Aorta (tissue), 5 donors: ENCODE measurements at places on chromosomes 11 and 22. TPM values are rescaled to one million over a fixed set of nuclear protein-coding genes. Genes with fewer than 3 reads are reported as not detected.

The API5 gene
- 64.1 TPM for total RNA-seq

The DYNC2H1 gene
- 13.6 TPM for total RNA-seq

The PGA5 gene
- total RNA-seq, result 1.0 TPM

The DDB1 gene
- 148 TPM for total RNA-seq

The ASPHD2 gene
- 2.6 TPM for total RNA-seq

The MUC2 gene
- total RNA-seq, result 0.06 TPM

The MMP7 gene
- 2.2 TPM for total RNA-seq

The ATP6V1E1 gene
- 93.0 TPM for total RNA-seq

The DLG2 gene
- 19.4 TPM for total RNA-seq

The HOATZ gene
- total RNA-seq, result not detected

The CCND1 gene
- 102 TPM for total RNA-seq

- DNase-seq, result no peak
Measured at GRCh38 chr22:35690001-35690400, 27.7 kb upstream of the APOL5 start.

DNA sequence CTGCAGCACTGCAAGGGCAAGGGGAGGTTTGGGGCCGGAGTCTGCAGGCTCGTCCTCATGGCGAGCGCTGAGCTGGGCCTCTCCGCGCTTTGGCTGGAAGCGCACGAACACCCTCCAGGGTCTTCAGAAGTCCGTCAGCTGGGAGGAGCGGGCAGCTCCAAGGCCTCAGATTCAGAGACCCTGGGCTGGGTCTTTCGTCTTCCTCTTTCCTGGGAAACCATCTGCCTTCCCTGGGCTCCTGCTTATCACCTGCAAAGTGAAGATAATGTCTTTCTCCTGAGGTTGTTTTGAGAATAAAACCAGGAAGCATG, 525.6 kb downstream of the BRD1 start:
- no peak for DNase-seq

GRCh38 chr11:22042081-22042480, 150.8 kb upstream of the ANO5 start:
- no peak for DNase-seq

- DNase-seq, result peak; percentile 93
Measured at GRCh38 chr11:67277231-67277961, 11.1 kb downstream of the GRK2 start.

GRCh38 chr11:120273432-120273831, 33.5 kb downstream of the POU2F3 start:
- no peak for DNase-seq

DNA sequence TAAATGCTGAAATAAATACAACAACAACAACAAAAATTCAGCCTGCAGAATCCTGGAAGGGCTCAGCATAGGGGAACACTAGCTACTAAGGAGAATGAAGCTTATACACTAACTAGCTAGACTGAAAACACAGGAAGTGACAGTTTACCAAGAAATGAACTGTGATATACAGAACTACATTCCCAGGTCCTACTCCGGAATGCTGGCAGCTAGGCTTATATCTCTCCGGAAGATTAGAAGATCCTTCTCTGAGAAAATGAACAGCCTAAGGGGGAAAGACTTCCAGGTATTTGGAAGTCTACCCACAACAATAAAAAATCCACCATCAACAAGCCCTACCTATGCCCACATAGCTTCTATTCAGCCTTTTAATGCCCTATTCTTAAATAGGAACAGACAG, 31.0 kb downstream of the CCDC34 start:
- DNase-seq, result no peak

DNA sequence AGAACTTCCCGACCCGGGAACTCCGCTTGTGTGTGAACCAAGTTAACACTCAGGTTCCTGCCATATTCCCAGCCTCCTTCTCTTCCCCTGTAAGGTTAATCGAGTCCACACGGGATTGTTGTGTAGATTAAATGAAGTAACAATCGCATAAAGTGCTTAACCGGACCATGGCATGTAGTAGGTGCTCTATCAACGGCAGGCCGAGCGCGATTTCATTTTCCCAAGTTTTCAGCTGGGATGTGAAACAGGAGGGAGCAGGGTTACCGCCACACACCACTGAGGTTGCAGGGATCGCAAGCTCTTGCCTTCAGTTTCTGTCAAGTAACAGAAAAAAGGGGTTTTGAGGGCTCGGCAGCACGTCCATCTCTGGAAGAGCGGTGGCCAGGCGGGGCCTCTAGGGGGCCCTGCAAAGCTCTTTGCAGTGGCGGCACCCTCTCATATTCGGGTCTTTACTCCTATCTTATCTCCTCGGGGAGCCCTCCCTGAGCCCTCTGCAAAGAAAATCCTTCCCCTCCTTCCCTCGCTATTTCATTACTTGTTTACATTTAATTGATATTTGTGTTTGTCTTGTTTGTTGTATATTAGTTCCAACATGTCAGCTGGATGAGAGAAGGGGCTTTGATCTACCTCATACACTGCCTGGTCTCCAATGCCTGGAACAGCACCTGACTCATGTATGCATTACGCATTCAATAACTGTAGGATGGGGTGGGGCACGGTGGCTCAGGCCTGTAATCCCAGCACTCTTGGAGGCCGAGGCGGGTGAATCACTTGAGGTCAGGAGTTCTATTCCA, 816 bp upstream of the PLEKHA7 start:
- DNase-seq, result no peak

GRCh38 chr11:70126494-70126893, 48.4 kb downstream of the ANO1 start:
- no peak for DNase-seq

- peak; percentile 75 for DNase-seq
Measured at GRCh38 chr11:118530683-118531596, at the start of gene TMEM25. TMEM25 (plus strand) TSS chr11:118531192; CDS start chr11:118531802, 610 bp downstream.

- peak; percentile 51 for DNase-seq
Measured at GRCh38 chr22:44427611-44428470, 70.2 kb downstream of the RTL6 start.

DNA sequence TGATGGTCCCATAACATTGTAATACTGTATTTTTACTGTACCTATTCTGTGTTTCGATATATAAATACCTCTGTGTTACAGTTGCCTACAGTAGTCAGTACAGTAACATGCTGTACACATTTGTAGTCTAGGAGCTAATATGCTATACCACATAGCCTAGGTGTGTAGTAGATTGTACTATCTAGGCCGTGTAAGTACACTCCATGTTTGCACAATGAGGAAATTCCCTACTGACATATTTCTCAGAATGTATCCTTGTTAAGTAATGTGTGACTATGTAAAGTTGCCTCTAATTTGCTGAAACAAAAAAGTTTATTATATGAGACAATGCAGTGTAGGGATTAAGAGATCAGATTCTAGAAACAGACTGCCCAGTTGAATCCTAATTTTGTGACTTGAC, 21.3 kb downstream of the CAPRIN1 start:
- no peak for DNase-seq

DNA sequence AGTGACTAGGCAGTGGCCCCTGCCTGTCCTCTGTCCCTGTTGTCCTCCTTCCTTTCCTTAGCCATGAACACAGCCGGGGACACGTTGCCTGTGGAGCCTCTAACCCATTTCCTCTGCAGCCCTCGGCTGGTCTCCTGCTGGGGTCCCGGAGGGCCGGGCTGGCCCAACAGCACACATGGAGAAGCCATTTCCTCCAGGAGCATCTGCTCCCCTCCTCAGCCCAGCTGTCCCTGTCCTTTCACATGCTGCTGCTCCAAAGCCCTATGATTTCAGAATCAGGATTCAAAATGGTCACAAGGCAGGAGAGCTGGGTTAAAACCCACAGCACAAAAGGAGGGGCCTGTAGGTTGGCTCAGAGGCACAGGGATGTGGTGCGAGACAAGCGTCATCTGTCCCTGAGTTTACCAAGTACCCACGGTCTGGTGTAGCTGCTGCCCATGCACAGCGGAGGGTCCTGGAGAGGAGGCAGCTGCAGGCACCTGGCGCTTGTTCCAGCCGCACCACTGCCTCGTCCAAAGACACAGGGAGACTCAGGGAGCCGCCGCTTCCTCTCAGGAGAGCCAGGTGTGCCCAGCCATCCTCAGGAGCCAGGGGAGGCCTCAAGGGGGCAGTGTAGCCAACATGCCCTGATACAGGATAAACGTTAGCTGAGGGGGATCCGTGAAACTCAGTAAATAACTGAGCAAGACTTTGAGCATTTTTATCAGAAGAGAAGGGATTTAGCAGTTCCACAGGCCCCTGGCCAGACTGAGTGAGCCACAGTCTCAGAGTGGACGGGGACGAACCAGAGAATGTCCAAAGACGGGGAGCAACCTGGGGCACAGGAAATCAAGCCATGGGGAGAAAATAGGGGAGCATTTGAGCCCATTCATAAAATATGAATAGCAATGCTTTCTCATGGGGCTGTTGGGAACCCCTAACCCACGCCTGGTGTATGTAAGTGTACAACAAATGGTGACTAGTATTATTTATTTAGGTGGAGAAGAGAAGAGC, 3.9 kb upstream of the VSIG10L2 start:
- DNase-seq, result peak; percentile 79

DNA sequence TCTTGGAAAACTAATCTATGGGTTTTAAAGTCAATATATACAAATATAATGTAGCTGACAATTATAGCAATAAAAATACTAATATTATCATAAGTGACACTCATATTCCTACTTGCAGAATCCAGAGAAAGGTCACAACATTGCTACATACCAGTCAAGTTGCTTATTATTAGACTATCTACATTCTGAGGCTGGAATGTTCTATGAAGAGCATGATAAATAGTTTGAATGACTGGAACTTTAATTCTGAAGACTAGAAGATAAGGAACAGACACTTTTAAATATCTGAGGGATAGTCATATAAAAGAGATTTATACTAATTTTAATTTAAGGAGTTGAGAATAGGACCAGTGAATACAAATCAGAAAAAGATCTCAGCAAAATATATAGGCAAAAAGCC, 146.0 kb downstream of the GUCY1A2 start:
- no peak for DNase-seq

DNA sequence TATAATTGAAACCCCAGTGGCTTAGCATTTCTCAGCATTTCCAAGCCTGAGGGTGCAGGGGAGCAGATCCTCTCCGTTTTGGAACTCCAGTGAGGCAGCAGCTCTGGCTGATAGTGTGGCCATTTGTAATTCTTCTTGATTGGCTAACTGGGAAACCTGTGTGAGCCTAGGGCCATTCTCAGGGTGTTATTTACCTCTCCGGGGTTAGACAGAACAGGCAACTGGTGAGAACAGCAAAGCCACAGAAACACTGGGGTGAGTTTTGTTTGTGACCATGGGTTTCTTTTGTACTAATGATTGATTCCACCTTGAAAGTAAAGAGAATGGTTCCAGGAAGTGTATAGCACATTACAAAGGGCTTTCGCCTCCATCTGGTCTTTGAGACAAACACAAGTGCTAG, 2.4 kb upstream of the OR4X2 start:
- DNase-seq, result no peak

DNA sequence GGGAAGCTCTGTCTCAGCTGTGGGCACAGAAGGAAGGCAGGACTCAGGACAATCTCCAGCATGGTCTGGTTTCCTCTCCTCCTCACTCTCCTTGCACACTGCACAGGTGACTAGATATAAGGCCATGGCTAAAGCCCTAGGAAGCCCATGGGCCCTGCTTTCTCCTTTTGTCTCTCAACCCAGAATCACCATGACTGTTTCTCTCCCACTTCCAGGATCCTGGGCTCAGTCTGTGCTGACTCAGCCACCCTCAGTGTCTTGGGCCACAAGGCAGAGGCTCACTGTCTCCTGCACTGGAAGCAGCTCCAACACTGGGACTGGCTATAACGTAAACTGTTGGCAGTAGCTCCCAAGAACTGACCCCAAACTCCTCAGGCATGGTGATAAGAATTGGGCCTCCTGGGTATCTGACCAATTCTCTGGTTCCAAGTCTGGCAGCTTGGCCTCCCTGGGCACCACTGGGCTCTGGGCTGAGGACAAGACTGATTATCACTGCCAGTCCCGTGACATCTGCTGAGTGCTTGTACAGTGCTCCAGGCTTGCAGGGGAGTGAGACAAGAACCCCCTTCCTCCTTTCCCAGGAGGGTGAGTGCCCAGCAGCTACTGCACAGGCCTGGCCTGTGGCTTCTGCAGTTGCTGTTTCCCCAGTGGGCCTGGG, 104.0 kb upstream of the TOP3B start:
- DNase-seq, result no peak

DNA sequence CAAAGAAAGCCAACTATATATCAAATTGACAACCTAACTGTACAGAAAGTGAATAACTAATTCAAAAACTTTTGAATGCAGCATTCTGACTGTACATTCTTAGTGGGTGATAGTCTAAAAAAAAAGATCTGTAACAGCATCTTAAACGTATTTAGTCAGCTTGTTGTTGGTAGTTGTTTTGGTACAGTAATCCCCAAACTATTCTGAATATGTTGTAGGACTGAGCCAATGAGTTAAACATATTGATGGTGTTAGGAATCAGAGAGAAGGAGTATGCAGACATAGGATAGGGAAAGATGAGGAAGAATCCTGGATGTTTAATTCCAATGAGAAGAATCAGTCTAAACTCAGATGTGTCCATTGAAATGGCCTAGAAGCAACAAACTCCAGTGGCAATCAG, 41.9 kb upstream of the KIRREL3 start:
- no peak for DNase-seq

DNA sequence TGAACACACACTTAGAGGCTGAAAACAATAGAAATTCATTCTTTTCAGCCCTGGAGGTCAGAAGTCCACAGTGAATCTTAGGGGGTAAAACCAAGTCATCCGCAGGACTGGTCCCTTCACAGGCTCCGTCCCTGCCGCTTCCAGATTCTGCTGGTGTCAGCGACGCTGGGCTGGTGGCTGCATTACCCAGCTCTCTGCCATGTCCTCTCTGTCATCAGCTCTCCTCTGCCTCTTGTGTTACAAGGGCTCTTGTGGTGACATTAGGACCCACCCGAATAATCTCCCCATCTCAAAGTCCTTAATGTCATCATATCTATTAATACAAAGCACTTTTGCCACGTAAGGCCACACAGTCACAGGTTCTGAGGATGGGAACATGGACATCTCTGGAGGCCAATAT, 47.7 kb upstream of the ANO1 start:
- DNase-seq, result no peak

DNA sequence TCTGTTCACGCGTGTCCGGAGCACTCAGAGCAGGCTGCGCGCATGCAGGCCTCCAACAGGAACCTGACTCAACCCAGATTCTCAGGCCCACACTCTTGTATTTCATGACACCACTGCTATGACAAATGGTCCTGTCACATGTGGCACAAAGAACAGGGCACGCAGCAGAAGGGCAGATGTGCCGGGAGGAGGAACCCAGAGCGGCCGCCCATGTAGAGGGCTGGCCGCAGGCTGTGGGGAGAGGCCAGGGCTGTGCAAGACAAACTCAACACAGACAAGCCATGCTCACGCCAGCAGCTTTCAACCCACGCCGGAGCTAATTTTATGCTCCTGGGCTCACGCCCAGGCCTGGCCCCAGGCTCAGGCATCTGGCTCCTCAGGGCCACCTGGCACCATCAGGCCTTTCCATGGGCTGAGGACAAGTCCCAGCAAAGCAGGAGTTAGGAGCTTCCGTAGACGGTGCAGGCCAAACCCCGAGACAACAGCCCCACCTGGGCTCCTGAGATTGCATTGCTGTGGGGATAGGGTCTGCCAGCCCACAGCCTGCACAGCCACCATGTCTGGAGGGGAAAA, 40.0 kb downstream of the DUSP8 start:
- DNase-seq, result peak; percentile 82

DNA sequence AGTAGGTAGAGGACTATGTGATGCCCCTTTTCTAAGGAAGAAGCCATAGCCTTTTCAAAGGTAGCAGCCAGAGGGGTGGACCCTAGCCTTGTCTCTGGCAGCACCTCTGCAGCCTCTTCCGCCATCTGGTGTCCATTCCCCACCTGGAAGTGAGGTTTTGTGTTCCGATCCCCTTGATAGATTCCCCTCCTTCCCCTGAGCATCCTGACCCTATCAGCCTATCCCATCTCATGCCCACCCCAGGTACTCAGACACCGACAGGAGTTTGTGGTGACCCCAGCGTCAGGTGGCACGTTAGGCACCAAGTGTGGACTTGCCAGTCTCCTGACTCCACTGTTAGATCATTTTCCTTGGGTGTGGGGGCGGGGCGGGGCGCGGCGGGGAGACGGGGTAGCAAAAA, 398 bp upstream of the FAM89B start:
- DNase-seq, result no peak
